ENCODE measurements at places on chromosomes 2 and 18.

DNA sequence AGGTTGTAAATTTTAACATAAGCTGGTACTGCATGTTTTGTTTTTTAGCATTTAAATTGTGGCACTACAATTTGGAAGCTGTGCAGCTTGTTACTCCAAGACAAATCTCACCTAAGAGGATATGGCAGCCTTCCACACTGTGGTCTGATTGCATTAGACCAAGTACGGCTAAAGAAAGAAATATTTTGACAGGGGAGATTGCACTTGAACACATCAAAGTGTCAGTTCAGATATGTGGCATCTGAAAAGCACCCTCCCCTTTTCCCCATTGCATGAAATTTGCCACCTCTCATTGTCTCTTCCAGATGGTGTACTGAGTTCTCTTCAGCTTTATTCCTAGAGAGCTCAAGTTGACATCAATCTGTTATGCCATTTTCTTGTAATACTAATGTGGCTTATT, 295.9 kb downstream of the ERBB4 start:
- no peak for DNase-seq

DNA sequence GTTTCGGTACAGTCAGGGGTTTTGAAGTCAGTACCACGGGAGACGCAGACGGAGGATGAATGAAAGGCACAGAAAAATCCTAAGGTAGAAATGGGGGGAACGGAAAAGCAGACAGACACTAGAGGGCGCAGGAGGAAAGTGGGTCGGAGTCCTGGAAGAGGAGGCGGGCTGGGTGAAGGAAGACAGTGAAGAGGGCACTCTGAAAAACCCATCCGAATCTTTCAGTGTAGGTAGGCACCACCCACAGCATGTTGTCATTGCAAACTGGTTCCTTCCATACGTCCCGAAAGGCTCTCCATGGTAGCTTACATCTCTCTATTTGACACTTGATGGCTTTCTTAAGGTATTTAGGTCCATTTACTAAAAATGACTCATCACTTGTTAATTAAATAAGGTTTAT, 18.5 kb upstream of the ZNF236 start:
- no peak for DNase-seq

- DNase-seq = no peak
These were observed 536 bp downstream of the ELP2 start for GRCh38 chr18:36130039-36130831.

- no peak for DNase-seq
These were observed 2.5 kb upstream of the TTLL4 start for GRCh38 chr2:218708086-218708485.

DNA sequence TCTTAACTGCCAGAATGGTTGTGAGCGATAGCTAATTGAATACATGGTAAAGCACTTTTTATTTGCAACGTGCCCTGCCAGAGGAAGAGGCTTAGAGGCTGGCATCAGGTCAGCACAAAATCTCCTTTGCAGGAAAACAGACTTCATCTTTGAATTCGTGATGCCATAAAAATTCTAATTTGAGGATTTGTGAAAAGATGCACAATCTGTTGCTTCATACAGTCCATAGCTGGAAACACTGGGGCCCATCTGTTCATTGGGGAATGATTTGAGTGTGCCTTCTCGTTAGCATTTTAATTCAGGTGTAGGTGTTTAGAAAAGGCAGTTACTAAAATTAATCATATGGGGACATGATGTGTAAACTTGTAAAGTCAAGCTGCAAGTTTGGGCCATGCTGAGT, 876.0 kb downstream of the SLC4A3 start:
- no peak for DNase-seq

DNA sequence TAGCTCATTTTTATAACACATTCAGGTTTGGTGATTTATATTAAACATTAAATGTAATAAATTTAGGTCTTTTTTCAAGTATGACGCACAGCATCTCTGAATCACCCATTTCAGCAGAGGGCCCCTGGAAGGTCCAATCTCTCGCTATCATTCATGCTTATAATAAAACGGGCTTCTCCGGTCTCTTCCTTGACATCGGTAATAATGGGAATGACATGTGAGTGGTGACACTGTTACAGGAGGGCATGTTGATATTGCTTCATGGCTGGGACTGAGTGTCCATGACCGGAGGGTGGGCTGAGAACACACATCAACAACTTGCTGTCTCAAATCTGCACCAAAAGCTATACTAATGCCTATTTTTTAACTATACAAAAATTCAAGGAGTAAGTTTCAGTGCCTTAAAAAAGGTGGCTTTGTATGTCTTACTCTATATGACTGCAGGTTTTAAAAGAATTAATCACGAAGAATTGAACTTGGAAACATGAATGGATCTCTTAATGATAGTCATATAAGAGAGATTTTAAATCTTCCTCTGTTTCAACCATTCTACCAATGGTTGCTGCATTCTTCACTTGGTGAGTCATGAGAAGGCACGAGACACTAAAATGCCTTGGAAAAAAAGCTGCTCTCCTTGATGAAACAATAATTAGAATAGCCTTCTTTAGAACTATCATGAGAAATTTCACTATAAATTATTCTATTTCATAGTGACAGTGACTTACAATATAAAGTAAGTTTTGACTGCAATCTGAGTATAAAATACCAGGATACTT, 101.9 kb upstream of the NRP2 start:
- no peak for DNase-seq

GRCh38 chr2:236739663-236740062, 170.0 kb downstream of the ACKR3 start:
- no peak for DNase-seq

GRCh38 chr2:71736091-71736861, 282.9 kb downstream of the DYSF start:
- DNase-seq = no peak

DNA sequence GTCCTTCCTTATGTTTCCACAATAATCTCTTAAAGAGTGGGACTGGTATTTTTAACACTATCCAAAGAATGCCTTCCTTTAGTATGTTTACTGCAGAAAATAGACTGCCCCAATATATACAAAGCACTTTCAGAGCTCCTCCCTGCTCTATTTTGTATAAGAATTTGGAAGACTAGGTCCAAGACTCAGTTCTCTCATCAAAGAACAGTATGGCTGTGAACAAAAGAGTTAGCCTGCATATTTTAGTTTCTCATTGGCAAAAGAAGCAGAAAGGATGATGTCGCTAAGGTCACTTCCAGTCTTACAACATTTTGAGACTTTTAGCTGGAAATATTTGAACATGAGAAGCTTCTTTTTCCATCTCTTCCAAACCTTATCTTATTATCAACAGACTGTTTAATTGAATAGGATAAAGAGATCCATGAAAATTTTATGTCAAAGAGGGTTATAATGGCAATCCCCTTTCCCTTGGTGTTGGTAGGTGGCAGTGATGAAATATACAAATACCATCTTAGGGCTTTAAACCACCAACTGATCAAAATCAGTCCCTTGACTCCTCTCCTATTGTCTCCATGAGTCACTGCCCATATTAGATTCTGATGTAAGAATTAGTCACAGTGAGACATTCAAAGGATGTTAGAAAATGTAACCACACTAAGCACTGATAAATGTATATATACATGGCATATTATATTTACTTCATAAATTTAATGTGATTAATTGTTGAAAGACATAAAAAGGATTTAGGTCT, 266.9 kb upstream of the DSEL start:
- DNase-seq = peak; percentile 59

GRCh38 chr2:239393941-239394340, 6.9 kb downstream of the HDAC4 start:
- DNase-seq = no peak

DNA sequence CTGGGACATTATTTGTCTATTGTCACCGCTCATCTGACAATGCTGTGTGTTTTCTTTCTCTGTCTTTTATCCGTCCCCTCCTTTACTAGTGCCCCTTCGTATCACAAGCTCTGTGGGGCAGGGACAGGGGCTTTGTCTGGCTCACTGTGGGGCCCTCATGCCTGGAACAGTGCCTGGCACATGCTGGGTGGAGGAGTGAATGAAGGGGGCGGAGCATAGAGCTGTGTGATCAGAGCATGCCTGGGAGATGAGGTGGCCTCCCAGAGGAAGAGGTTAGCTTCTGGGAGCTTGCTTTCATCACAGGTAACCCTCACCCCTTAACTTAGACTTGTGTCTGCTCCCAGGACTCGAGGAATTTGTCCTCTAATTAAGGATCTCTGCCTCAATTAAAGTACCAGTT, 16.4 kb downstream of the MTCL1 start:
- DNase-seq = no peak

DNA sequence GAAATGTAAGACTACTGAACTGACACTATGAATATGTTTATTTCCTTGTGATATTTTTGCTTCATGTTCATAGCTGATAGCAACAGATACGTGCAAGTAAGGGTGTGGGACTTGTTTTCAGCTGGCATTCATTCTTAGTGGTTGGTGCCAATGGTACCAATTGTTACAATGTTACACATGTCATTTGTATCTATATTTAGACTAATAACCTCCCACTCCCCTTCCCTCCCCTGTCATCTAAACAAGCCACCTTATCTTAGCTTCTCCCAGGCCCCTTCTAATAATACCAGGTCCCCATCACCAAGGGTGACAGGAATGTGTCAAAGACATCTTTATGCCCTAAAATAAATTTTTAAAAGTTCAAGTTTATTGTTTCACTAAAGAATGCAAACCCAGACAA, 294.7 kb upstream of the FAM98A start:
- no peak for DNase-seq

All from epithelial cell of prostate (primary cell).